Glomerular endothelial cell (primary cell): ENCODE measurements at places on chromosomes 11 and 22. TPM values are rescaled to one million over a fixed set of nuclear protein-coding genes. Genes with fewer than 3 reads are reported as not detected.

The OR56A1 gene
- under 0.01 TPM in 1 of 2 replicates, not detected in the other for total RNA-seq

The POU2AF2 gene
- total RNA-seq = not detected in 2 replicates

The MS4A14 gene
- not detected in 2 replicates for total RNA-seq

The AQP11 gene
- 0.18 TPM in 1 of 2 replicates, not detected in the other for total RNA-seq

The MUS81 gene
- 50.4 and 63.4 TPM in 2 replicates for total RNA-seq

The OR52N4 gene
- total RNA-seq = not detected in 2 replicates

The ADSL gene
- 81.6 and 112 TPM in 2 replicates for total RNA-seq

The SCN2B gene
- not detected in 2 replicates for total RNA-seq

The XKR3 gene
- total RNA-seq = not detected in 2 replicates
